ENCODE measurements at places on chromosomes 3 and 15.

DNA sequence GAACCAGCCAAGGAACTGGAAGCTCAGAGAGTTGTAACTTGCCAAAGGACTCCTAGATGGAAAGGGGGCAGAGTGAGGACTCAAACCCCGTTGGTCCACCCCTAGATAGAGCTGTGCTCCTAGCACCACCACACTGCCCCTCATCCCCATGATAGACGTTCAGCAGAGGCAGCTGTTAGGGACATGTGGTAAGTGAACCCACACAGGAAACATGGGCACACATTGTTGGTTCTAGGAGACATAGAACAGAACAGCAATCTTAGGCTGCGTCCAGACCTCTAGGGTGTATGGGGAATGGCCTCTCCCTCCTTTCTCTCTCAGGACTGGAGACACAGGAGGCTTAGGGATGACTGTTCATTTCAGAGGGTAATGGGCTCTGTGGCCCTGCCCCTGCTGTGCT lies 102.7 kb downstream of the ANP32A start:
- DNase-seq: no peak

DNA sequence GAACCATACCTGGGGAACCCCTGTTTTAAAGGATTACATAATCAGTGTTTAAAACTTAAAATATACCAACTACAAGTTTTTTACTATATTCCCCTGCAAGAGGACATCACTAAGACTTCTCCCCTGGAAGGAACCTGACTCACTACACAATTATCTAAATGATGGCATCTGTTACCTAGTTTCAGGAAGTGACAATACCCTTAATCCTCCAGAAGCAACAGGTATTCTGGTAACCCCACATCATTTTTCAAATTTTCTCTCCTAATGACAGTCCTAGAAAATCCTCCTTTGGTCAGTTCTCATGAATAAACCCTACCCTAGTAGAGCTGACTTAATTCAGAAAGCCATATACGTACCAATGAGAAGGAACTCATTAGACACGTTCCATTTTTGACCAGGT lies 78.4 kb downstream of the RFX7 start:
- no peak for DNase-seq

DNA sequence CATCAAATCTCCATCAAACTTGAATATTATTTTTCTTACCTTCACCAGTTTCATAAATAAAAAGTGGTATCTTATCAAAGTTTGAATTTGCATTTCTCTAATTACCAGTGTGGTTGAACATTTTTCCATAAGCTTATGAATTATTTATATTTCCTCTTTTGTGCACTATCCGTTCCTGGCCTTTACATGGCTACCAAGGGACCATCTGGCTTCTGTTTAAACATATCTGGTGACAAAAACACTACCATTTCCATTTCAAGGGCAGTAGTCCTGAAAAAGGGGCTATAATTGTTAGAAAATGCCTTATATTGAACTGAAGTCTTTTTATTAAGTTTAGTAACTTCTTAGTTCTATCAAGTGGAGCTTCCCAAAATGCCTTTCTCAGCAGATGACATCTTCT lies 44.3 kb upstream of the TM4SF4 start:
- no peak for DNase-seq

DNA sequence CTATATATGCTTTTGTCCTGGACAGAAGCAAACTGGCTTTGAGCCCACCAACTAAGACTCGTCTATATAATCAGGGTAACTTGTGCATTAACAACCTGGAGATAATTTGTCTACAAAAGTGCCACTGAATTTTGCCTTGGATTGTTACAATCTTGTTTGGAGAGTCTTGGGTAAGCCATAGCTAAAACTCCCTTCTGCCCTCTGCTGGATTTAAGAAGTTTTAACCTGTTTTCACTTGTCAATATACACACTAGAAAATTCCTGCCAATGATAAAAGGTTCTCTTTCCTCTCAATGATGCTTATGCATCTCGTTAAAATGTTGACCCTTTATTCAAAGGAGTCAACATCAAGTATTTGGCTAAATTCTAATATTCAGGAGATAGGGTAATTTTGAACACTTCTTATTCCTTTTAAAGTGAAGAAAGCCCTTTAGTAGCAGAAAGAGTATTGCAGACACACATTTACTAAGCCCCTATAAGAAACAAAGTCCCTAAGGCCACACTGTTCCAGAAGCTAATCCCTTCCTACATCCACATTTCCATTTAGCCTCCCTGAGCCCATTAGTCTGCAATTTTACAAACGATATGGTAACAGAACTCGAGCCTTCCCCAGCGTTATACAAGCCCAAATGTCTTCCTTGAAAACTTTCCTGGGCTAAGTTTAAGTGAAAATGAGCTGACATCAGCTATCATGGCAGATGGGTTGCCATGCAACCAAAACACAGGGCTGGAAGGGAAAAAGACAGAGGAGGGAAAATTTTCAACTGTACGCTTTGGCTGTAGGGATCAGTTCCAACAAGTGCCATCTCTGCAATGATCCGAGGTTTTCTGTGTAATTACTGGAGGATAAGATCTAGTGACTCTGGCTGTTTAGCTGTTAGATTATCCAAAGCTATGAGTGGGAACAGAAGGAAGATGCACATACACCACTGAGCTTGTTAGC lies 75.9 kb upstream of the FGF12 start:
- DNase-seq: no peak

- DNase-seq: no peak
These were observed 169.5 kb downstream of the PLD1 start for GRCh38 chr3:171640520-171641412.

DNA sequence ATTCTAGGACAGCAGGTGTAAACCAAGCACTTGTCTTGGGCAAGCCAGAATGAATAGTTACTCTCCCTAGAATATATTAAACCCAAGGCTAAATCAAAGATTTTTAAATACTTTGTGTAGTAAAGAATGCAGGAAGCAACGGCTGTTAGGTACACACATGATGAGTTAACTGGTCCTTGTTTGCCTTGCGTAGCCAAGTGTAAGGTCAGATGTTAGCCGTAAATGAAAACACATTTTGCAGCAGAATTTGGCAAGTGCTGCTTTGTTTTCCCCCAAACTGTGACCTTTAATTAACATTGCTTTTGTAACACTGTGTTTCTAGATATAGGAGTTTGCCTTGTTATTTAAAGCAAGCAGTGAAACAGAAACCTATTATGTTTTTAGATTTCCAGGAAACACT lies 368.7 kb downstream of the IL5RA start:
- no peak for DNase-seq

DNA sequence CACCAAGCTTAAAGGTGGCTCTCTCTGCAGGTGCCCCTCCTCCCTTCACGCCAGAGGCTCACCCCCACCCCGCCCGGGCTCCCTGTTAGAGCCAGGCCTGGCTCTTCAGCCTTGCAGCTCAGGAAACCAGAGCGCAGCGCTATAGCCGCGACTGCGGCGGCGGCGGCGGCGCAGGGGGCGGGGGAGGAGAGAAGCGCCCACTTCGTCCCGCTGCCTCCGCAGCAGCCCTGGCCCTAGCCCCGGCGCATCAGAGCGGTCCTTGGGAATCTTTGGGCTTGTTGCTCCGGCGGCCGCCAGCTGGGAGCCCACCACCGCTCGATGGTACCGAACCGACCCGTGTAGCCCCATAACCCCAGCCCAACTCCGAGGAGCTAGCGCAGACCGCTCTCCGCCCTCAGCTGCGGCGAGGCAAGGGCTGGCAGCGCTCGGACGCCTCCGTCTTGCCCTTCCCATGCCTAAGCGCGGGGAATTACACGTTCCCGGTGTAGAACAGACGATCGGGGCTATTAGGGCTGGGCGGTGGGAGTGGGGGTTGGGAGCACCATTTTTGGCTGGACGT lies 1.2 kb downstream of the RASGRF1 start:
- no peak for DNase-seq

- no peak for DNase-seq
These were observed 20.9 kb downstream of the VPS8 start for GRCh38 chr3:184832903-184833302.

DNA sequence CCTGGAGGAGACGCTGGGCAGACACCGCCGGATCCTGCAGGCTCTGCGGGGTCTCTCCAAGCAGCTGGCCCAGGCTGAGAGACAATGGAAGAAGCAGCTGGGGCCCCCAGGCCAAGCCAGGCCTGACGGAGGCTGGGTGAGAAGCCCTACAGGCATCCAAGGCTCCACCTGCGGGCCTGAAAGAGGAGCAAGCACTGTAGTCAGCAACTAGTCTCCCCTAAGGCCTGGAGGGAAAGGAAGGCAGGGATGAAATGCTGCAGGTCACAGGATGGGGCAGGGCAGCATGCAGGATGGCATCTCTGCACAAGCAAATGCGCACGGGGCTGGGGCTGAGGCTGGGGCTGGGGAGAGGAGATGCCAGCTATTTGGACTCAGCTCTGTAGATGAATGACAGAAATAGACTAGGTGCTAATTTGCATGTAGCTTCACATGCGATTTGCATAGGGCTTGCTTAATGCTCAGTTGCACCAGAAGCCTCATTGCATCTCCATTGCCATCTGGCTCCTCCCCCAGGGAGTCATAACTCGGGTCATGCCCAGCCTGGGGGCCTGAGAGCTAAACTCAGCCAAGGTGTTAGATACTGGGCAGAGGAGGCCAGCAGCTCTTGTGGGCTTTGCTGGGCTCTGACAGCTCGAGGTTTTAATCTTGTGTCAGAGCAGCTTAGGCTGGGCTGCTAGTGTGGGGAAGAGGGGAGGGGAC lies 5.2 kb upstream of the CPLX3 start:
- no peak for DNase-seq

DNA sequence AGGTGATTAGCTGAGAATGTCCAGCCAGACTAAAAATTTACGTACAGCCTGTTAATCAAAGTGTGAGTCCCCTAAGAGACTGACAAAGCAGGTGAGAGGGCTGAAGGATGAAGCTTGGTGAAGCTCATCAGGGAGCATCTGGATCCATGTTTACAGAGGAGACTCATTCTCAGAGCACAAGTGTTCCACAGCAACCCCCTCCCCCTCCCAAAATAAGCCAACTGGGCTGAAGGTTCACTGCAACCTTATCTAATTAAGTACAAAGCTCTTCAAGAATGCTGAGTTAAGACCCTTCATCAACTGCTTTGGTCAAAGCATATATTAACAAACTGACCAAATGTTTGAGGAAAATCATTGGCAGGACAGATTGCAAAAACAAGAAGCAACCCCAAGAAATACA lies 262.6 kb upstream of the ZNF385D start:
- DNase-seq: no peak

DNA sequence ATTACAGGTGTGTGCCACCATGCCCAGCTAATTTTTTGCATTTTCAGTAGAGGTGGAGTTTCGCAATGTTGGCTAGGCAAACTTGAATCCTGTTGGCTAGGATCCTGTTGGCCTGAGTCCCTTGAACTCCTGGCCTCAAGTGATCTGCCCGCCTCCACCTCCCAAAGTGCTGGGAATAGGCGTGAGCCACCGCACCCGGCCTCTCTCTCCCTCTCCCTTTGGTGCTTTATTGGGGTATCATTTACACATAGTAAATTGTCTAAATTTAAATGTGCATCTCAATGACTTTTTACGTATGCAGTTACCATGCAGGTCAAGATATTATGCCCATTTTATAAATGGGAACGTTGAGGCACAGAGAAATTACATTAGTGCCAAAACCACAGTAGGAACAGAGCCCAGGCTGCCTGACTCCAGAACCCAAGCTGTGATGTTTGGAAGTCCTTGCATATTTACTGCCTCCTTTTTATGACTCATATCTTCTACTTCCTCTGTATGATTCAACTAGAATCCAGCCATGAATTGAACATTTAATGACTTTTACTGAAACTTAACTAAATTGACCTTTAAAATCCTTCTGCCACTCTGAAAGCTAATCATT lies 34.0 kb upstream of the RPP14 start:
- no peak for DNase-seq

DNA sequence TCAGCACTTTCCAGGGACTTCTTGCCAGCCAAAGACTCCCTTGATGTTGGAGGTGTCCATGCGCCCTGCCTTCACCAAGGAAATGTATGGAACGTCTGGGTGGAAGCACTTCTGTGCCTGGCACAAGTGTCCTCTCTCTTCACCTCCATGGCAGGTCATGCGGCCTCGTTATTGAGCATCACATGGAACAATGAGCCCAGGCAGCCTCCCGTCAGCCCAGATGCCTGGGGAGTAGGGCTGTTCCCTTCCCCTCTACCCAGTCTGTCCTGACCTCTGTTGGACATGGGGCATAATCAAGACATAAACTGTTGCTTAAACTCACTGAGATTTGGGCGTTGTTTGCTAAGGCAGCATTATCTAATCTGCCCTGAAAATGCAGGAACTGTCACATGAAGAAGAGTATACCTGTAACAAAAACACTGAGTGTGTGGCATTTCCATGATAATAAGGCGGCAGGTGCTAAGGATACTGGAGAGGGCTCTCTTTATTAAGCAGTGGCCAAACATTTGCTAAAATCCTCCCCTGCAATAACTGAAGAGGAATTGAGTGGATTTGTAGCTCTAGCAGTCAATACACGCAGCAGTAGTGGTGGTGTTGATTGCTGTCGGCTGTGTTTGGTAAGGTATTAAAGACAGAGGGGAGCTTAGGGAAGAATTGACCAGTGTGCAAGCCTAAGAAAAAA lies 338.2 kb upstream of the ATP10A start:
- no peak for DNase-seq

- DNase-seq: no peak
These were observed 48.5 kb upstream of the P3H2 start for GRCh38 chr3:190169243-190169642.

DNA sequence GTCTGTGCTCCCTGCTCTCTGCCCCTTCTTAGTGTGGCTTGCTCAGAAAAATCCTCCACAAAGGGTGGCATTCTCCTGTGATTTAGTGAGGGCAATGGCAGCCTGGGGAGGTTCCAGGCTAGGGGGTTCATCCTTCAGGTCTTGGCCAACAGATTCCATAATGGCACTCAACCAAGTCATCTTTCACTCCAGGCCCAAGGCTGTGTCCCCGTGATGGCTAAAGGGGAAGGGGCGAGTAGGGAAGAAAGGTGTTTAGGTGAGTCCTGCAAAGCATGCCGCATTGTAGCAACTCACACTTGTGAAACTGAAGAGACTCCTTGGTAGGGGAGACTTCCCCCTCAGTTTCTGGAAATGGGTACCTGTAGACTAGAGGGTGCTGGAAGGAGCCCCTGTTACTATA lies 105.6 kb downstream of the THSD4 start:
- DNase-seq: no peak

DNA sequence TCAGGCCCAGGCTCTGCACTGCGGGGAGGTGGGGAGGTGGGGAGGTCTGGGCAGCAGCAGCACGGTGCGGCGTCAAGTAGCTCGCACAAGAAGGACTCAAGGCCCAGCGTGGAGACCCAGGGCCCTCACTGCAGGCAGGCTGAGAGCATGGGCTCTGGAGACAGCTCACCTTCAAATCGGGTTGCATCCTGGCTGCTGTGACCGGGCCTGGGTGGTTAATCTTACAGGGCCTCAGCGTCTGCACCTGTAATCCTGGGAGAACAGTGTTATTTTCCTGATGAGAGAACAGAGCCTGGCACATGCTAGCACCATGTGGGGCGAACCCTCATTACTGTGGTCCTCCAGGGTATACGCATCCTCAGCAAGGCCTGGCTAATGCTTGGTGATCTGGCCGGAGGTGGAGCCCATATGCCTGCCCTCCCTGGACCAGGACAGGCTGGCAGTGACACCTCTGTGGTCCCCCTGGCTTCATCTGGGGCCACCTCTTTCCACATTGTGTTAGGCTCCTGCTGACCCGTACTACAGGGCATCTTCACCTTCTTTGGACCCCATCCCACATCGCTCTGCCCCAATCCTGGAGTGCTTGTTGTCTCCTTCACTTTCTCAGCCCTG lies 55.5 kb downstream of the RGMA start:
- DNase-seq: no peak
